ENCODE measurements at places on chromosomes 5 and 9. TPM values are rescaled to one million over a fixed set of nuclear protein-coding genes. Genes with fewer than 3 reads are reported as not detected.

The NR2F1-AS1 gene
- total RNA-seq = 17.1 TPM

The RMRP gene
- total RNA-seq = 32,732 TPM

The CDC42SE2 gene
- 47.0 TPM for total RNA-seq

The OCLN gene
- 36.5 TPM for total RNA-seq

The TAF11L7 gene
- total RNA-seq = not detected

The SNCB gene
- total RNA-seq = not detected

The LURAP1L gene
- total RNA-seq = 3.3 TPM

Measured in pulmonary artery endothelial cell (primary cell).